DMS 273 treated with DMSO at 0.1 percent for 48 hours (cell line): ENCODE measurements at places on chromosomes 2 and 18.

DNA sequence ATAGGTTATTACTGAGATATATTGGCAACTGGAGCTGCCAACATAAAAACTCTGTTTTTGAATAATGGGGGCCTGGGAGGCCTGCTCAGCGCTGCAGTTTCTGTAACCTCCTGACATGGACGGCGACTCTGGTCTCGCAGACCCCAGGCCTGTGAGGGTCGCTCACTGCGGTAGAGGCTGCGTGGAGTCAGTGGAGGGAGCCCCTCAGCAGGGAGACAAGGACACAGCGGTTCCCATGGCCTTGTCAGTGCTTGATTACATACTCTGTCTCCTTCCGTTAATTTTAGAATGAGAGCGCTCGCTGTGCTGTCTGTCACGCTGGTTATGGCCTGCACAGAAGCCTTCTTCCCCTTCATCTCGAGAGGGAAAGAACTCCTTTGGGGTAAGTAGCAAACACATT lies 858 bp downstream of the TPO start:
- no peak for DNase-seq

- DNase-seq: no peak
Measured at GRCh38 chr2:145290986-145291385, 771.1 kb upstream of the ZEB2 start.

- no peak for DNase-seq
Measured at GRCh38 chr2:160387558-160388262, 105.9 kb downstream of the RBMS1 start.

GRCh38 chr2:101698014-101698843 lies 722 bp downstream of the MAP4K4 start:
- no peak for DNase-seq

GRCh38 chr2:190763901-190764514 lies 115.1 kb downstream of the NAB1 start:
- no peak for DNase-seq

DNA sequence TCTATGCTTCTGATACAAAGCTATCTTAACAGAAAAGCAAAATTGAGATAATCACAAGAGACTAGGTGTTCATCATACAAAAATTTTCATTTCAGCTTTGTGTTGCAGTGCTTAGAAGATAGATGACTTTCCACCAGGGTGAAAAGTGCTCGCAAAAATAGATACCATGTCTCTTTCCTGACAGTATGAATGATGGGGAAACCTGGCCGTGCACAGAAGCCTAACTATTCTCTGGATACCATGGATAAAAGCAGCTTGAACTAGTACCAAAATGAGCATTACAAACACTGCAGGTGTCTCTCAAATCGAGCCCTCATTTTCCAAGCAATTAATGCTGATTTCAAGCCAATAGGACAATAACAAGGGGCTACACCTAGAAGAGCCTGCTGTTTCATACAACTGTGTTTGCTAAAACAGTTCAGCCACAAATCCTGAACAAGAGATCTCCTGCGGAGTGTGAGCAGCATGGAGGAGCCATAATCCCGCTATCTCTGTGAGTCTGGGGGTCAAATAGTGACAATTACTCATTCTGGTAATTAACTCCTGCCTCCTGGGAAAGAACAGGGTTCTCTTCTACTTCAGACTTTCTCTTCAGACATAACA lies 507.6 kb downstream of the PID1 start:
- DNase-seq: no peak

GRCh38 chr2:44836174-44836573 lies 105.3 kb upstream of the SIX3 start:
- DNase-seq: no peak

DNA sequence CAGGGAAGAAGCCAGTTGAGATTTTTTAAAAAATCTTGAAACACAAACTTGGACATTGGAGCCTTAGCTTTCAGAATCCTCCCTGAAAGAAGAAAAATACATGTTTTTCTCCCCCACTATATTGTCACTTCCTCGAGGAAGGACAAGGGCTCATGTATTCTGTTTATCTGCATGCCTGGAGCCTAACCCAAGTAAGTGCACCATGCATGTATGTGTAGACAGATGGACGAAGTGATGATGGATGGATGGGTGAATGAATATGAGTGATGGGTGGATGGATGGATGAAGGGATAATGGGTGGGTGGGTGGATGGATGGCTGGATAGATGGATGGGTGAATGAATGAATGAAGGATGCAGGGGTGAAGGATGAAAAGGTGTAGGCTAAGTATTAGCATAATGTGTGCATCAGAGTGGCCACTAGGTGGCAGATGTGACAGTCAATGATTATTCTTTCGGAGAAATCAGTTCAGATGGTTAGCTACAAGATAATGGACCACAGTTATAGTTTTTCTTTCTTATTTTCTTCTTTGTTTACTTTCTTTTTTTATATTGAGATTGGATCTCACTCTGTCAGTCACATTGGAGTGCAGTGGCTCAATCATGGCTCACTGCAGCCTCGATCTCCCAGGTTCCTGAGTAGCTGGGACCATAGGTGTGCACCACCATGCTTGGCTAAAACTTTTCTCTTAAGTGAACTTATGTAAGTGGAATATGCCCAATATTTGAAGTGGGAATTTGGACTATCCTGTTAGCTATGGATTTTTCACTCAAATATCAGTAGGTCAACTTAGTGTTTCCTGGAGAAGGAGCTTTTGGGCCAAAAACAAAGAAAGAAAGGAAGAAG lies 18.5 kb upstream of the CCDC93 start:
- no peak for DNase-seq

- DNase-seq: no peak
Measured at GRCh38 chr18:58009166-58009565, 34.9 kb upstream of the NEDD4L start.
